Heart right ventricle (tissue), 16 donors: ENCODE measurements at places on chromosomes 13 and 19. TPM values are rescaled to one million over a fixed set of nuclear protein-coding genes. Genes with fewer than 3 reads are reported as not detected.
A peak's percentile ranks its signal among the peaks of the same experiment; 100 is the strongest.

Gene ARRDC5
- not detected for total RNA-seq

Gene SLC7A10
- total RNA-seq: 0.31 TPM

Gene ZBTB45
- total RNA-seq: 10.0 TPM

Gene DAND5
- 8.3 TPM for total RNA-seq

Gene OVOL3
- not detected for total RNA-seq

Gene KCTD12
- 21.0 TPM for total RNA-seq

DNA sequence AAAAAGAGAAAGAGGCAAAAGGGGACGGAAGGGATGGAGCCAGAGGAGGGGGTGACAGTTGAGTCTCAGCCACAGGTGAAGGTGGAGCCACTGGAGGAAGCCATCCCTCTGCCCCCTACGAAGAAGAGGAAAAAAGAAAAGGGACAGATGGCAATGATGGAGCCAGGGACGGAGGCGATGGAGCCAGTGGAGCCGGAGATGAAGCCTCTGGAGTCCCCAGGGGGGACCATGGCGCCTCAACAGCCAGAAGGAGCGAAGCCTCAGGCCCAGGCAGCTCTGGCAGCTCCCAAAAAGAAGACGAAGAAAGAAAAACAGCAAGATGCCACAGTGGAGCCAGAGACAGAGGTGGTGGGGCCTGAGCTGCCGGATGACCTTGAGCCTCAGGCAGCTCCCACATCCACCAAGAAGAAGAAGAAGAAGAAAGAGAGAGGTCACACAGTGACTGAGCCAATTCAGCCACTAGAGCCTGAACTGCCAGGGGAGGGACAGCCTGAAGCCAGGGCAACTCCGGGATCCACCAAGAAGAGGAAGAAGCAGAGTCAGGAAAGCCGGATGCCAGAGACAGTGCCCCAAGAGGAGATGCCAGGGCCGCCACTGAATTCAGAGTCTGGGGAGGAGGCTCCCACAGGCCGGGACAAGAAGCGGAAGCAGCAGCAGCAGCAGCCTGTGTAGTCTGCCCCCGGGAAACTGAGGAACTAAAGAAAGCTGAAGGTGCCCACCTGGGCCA lies 2.5 kb downstream of the POLR1G start:
- no peak overlapping the region for H3K4me3 ChIP-seq
- H3K4me1 ChIP-seq: peaks cover 23% of the 10 kb centered on the region
- peak overlapping the region; percentile 36 for H3K27ac ChIP-seq
- DNase-seq: no peak
- H3K27me3 ChIP-seq: no peaks in the 10 kb centered on the region

- peak overlapping the region; percentile 44 for H3K4me3 ChIP-seq
- no peak for DNase-seq
- no peak overlapping the region for H3K27ac ChIP-seq
- peaks cover 20% of the 10 kb centered on the region for H3K4me1 ChIP-seq
- no peaks in the 10 kb centered on the region for H3K36me3 ChIP-seq
These were observed 17.9 kb upstream of the RNF17 start for GRCh38 chr13:24745861-24746617.

DNA sequence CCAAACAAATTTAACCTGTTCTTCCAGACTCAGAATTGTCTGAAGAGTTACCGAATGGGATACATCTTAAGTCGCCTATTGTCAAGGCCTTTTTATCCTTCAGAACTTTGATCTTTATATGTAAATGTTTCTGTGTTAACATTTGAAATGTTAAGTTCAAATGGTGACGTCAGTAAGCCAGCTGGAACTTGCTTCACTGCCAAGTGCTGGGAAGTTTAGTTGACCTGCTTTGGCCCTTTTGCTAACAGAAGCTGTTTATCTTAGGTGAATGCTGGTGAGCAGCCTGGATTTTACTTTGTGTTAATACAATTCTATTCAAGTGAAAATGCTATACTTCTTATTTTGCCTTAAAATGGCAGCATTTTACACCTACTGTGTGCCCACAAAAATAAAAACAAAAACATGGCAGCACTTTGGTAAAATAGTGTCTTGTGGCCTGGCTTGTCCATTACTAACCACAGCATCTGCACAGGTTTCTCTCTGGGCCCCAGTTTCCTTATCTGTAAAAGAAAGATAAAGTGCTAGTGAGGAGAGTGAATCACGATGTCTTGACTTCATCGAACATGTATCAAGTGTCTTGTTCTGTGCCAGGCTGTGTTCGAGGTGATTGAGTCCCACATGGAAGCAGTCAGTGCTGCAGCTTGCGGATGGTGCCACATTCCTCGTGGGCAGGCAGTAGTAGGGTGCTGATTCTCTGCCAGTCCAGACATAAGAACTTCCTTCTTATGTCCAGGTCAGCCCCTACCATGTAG lies 2.2 kb downstream of the NAXD start:
- peak overlapping the region; percentile 96 for H3K4me3 ChIP-seq
- H3K4me1 ChIP-seq: peaks cover 61% of the 10 kb centered on the region
- no peaks in the 10 kb centered on the region for H3K27me3 ChIP-seq
- no peak overlapping the region for H3K27ac ChIP-seq
- DNase-seq: no peak
- H3K36me3 ChIP-seq: peaks cover 5% of the 10 kb centered on the region

- DNase-seq: peak; percentile 63
- H3K4me3 ChIP-seq: no peak overlapping the region
- H3K27me3 ChIP-seq: no peaks in the 10 kb centered on the region
These were observed 20.1 kb downstream of the SH3GL1 start for GRCh38 chr19:4380254-4380727.

GRCh38 chr13:21719463-21719862 lies 48.6 kb downstream of the FGF9 start:
- H3K27ac ChIP-seq: no peak overlapping the region
- H3K27me3 ChIP-seq: no peaks in the 10 kb centered on the region
- H3K4me1 ChIP-seq: no peaks in the 10 kb centered on the region
- DNase-seq: no peak
- no peaks in the 10 kb centered on the region for H3K36me3 ChIP-seq
- no peak overlapping the region for H3K4me3 ChIP-seq

DNA sequence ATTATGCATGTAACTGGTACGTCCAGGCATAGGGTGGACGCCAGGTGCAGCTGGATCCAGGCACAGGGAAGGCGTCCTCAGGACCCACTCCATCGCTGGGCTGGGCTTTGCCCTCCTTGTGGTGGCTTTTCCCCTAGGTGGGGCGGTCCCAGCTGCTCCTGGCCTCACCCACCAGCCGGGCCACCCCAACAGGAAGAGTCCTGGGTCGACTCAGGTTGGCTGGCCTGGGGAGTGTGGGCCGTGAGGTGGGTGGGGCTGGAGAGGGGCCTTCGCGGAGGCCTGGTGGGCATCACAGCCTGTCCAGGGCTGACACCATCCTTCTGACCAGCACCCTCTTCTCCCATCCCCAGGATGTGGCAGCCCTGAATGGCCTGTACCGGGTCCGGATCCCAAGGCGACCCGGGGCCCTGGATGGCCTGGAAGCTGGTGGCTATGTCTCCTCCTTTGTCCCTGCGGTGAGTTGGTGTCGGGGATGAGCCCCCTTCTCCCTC lies 3.2 kb upstream of the GARIN5A start:
- no peak for DNase-seq
- no peak overlapping the region for H3K4me3 ChIP-seq
- no peak overlapping the region for H3K27ac ChIP-seq

DNA sequence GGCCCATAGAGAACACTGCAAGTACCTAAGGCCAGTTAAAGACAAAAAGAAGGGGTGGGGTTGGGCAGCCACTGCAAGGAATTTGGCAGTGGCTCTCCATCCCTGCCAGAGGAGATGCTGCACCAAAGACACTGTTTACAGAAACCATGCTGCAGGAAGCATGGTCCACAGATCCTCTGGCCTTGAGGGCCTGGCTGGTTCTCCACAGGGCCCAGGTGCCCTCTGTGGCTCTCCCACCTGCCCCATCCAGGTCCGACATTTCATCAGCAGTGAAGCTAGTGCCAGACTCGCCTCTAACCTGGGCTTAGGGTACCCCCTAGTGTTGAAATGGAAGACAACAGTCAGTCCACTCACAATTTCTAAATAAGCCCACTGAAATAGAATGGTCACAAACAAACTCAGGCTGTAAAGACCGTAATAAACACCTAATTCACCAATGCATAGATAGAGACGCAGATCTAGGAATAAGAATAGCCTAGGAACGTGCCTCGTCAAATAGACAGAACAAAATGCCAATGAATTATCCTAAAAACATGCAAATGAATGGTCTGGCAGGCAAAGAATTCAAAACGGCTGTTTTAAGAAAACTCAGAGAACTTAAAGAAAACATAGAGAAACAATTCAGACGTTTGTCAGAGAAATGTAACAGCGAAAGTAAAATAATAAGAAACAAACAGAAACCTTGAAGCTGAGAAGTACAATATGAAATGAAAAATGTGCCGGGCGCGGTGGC lies 23.3 kb downstream of the LYPD4 start:
- H3K27me3 ChIP-seq: peaks cover 42% of the 10 kb centered on the region
- H3K36me3 ChIP-seq: no peaks in the 10 kb centered on the region
- no peaks in the 10 kb centered on the region for H3K4me1 ChIP-seq
- no peak overlapping the region for H3K4me3 ChIP-seq

- peaks cover 11% of the 10 kb centered on the region for H3K4me1 ChIP-seq
- H3K27me3 ChIP-seq: no peaks in the 10 kb centered on the region
- H3K27ac ChIP-seq: no peak overlapping the region
- no peak overlapping the region for H3K4me3 ChIP-seq
- H3K36me3 ChIP-seq: no peaks in the 10 kb centered on the region
These were observed 183.5 kb upstream of the UBL3 start for GRCh38 chr13:30033681-30034457.

GRCh38 chr19:18648973-18649315 lies 12.1 kb downstream of the KLHL26 start:
- H3K27me3 ChIP-seq: no peaks in the 10 kb centered on the region
- peak overlapping the region; percentile 94 for H3K27ac ChIP-seq
- peaks cover 15% of the 10 kb centered on the region for H3K4me1 ChIP-seq

GRCh38 chr13:110640591-110641029 lies 25.3 kb downstream of the NAXD start:
- H3K27me3 ChIP-seq: no peaks in the 10 kb centered on the region
- peak overlapping the region; percentile 28 for H3K27ac ChIP-seq
- H3K36me3 ChIP-seq: peaks cover 88% of the 10 kb centered on the region
- no peak overlapping the region for H3K4me3 ChIP-seq
- peak; percentile 60 for DNase-seq

DNA sequence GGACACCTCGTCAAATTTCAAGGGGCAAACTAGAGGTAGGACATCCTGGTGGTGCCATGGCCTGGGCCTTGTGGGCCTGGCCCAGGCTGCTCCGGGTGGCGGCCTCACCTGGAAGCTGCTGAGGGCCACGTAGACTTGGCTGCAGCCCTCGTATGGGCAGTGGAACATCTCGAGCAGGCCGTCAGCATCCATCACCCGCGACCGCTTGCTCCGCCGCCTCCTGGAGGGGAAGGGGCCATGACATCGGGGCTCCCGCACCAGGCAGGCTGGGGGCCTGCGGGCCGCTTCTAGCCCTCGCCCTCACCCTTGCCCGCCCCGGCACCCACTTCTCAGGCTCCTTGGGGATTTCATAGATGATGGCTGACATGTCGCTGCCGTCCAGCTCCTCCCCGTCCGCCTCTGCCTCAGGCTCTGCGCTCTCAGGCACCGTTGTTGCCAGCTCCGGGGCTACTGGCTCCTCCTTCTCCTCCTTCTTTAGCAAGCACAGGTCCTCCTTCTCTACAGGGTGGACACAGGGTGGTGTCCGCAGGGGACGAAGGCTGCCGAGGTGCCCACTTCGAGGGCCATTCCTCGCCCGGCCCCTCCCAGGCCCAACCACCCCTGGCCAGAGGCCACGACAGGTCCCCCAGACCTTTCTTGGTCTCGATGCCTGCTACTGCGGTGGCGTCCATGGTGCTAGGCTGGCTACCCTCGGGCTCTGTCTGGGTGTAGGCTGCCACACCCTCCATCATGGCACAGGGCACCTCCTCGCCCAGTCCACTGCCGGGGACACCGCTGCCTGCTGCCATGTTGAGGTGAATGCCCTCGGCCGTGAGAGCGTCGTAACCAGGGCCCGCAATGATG lies 6.0 kb upstream of the ELAVL3 start:
- H3K4me3 ChIP-seq: no peak overlapping the region
- peaks cover 15% of the 10 kb centered on the region for H3K4me1 ChIP-seq
- no peak for DNase-seq
- peaks cover 5% of the 10 kb centered on the region for H3K27me3 ChIP-seq
- no peak overlapping the region for H3K27ac ChIP-seq
